Testis (tissue), 5 donors: ENCODE measurements at places on chromosomes 7 and 10.

GRCh38 chr10:124266468-124267230 lies 152.1 kb downstream of the OAT start:
- DNase-seq = no peak

GRCh38 chr10:21135023-21135931 lies 238.2 kb upstream of the NEBL start:
- no peak for DNase-seq

DNA sequence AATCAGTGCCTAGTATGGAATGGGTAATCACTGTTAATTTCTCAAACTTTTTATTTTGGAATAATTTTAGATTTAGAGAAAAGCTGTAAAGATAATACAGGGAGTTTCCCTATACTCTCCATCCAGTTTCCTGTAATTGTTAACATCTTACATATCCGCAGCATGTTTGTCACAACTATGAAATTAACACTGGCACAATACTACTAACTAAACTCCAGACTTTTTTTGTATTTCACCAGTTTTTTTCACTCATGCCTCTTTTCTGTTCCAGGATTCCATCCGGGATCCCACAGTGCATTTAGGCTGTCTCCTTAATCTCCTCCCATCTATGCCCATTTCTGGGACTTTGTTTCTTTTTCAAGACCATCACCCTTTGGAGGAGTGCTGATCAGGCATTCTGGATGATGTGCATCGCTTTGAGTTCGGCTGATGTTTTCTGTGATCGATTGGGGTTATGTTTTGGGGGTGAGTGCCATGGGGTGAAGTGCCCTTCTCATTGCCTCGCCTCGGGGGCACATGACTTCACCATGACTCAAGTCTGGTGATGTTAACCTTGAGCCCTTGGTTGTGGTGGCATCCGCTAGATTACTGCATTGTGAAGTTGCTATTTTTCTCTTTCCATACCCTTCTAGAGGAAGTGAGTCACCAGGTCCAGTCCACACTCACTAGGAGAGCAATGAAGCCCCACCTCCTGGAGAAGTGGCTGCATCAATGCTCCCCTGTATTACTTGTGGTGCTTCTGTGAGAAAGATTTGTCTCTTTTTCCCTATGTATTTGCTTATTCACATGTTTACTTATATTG lies 43.9 kb upstream of the GRB10 start:
- no peak for DNase-seq

DNA sequence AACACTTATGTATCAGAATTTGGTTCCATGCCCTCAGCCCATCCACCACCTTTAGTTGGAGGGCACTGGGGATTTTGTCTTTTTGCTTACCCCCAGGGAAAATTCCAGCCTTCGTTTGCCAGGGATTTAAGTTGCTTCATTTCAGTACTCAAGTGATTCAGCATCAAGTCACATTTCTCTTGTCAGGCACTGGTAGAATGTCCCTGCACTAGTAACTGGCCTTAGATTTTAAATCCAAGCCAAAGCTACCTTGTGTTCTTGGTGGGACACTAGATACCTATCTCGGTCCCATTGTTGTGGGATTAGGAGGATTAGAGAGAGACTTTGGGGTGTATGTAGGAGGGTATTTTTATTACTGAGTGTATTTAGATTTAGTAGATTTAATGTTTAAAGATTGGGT lies 613.1 kb downstream of the SUGCT start:
- no peak for DNase-seq

DNA sequence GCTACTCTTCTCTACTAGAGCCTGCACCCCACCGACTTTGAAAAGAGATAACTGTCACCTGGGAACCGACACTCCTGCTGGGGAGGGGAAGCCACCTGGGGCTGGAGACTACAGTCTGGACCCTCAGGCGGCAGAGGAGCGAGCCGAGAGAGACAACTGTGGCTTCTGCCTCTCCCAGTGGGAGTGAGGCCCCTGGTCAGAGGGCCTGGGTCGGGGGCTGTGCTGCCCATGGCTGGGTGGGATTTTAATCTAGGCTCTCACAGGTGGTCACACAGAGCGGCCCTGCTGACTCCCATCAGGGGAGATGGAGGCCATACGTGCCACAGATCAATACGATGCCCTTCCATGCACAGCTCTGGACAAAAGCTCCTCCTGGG lies 372.1 kb downstream of the DNAJB6 start:
- no peak for DNase-seq

DNA sequence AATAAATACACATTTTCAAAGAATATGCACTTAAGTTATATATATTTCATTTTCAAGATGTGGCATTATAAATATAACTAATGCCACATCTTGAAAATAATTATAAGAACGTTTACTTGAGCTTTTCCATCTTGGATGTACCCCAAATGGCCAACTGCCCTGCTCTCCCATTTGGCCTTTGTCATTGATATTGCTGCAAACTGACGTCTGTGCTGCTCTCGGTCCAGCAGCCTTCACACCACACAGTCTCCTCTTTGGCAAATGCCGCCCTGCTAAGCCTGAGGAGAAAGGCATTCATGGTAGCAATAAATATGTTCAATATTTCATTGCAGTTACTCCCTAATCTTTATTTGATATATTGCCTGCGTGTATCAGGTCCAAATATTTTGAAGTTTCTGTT lies 384.6 kb upstream of the ADARB2 start:
- no peak for DNase-seq

- DNase-seq = no peak
Observed at GRCh38 chr10:116668018-116668417, 47.3 kb downstream of the PNLIPRP2 start.
